NCI-H460 (cell line): ENCODE measurements at places on chromosomes 7 and 10. TPM values are rescaled to one million over a fixed set of nuclear protein-coding genes. Genes with fewer than 3 reads are reported as not detected.
A peak's percentile ranks its signal among the peaks of the same experiment; 100 is the strongest.

DNA sequence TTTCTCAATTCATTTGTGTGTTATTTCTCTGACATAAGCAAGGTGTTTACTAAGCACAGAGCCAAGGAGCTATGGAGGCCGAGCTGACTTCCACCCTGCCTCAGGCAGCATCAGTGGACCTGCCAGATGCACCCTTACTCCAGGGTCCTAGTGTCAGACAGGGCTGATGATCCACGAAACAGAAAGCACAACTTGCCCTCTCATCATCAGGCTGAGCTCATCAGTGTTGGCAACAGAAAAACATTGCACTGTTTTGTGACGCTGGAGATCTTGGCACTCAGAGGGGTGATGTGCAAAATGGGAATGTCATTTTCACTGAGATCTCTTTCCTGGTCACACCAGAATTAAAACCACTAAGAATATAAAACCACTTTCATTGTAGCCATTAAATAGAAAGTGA, 201.8 kb downstream of the GLI3 start:
- DNase-seq = no peak

The ABCB1 gene
- total RNA-seq = 2.6 and 4.5 TPM in 2 replicates

- no peak for DNase-seq
These were observed 10.9 kb downstream of the LIMK1 start for GRCh38 chr7:74094224-74095101.

- no peak for DNase-seq
These were observed 984 bp upstream of the IKZF1 start for GRCh38 chr7:50303335-50304128.

The CFTR gene
- not detected in 2 replicates for total RNA-seq

The DEPP1 gene
- total RNA-seq = 0.64 and 0.89 TPM in 2 replicates

GRCh38 chr10:32378363-32379317, 31.7 kb upstream of the EPC1 start:
- peak; percentile 83 for DNase-seq

- no peak for DNase-seq
These were observed 599.3 kb upstream of the CELF2 start for GRCh38 chr10:10418387-10418786.

GRCh38 chr7:74183142-74183541, 9.0 kb downstream of the EIF4H start:
- no peak for DNase-seq

The GNGT1 gene
- 0.47 and 0.61 TPM in 2 replicates for total RNA-seq

The SAMD9 gene
- 4.8 and 5.2 TPM in 2 replicates for total RNA-seq

GRCh38 chr7:95974108-95974507, 201.8 kb downstream of the DYNC1I1 start:
- no peak for DNase-seq

The FXYD4 gene
- total RNA-seq = 0.50 and 1.8 TPM in 2 replicates

GRCh38 chr10:68647672-68648341, 73.2 kb upstream of the CCAR1 start:
- DNase-seq = no peak

The HKDC1 gene
- total RNA-seq = 5.6 and 7.6 TPM in 2 replicates

- DNase-seq = no peak
These were observed 90.2 kb downstream of the AGMO start for GRCh38 chr7:15471669-15471950.

- DNase-seq = no peak
These were observed 183.1 kb downstream of the CHN2 start for GRCh38 chr7:29377718-29378117.

The HOXA3 gene
- 4.4 and 5.8 TPM in 2 replicates for total RNA-seq

GRCh38 chr10:4512671-4513240, 313.3 kb upstream of the AKR1E2 start:
- DNase-seq = peak; percentile 44

- no peak for DNase-seq
These were observed 87.8 kb upstream of the DKK1 start for GRCh38 chr10:52226197-52226847.

- DNase-seq = no peak
These were observed 892.9 kb downstream of the LRMDA start for GRCh38 chr10:76324283-76324682.

- DNase-seq = no peak
These were observed 90.5 kb downstream of the PLXNA4 start for GRCh38 chr7:132485600-132486273.

The CLEC5A gene
- total RNA-seq = not detected in 2 replicates

GRCh38 chr10:11168423-11169090, 150.9 kb downstream of the CELF2 start:
- DNase-seq = no peak

DNA sequence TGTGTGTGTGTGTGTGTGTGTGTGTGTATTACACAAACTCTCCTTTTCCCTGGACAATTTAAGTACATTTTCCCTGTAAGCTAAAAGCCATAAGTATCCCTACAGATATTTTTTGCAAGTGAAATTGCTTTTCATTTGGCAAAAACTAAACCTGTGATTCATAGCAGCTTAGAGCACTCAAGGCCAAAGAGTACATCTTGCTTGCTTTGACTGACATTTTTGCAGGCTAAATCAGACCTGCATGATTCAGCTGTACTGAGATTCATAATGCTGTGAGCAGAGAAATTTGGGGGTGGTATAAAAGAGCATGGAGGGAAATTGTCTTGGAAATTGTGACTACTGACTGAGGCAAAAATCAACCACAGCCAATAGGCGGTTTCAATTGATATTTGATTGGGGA, 500.4 kb downstream of the GFRA1 start:
- no peak for DNase-seq

- DNase-seq = no peak
These were observed 278.7 kb upstream of the PODXL start for GRCh38 chr7:131835141-131835540.

DNA sequence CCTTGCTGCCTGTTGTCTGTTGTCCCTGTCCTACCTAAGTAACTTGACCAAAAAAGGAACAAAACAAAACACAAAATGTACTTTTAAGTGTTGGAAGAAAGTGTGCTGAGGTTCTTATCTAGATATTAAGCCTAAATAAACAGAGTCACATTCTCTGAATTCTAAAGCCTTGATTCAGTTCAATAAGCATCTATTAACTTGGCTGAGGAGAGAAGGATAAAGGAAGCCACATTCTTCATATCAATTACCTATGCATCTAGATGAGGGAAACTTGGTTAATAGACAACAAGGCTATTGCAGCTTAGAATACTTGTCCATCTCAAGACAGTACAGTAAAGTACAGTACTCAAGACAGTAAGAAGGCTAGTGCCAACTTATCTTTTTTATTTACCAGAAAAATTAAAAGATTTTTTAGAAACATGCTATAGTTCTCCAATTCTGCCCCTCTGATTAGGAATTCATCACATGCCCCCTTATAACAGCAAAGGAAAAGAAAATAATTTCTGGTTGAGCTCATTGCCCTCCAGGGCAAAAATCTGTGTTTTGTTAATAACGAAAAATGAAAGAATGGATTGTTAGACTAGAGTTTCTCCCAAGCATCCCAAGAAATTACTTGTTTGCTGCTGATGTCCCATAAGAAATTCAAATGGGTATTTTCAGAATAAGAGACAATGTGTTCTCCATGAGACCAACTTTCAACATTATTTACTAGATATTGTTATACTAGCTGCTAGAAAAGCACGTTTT, 546.5 kb upstream of the SEMA3D start:
- DNase-seq = no peak

The HGF gene
- not detected in 2 replicates for total RNA-seq

DNA sequence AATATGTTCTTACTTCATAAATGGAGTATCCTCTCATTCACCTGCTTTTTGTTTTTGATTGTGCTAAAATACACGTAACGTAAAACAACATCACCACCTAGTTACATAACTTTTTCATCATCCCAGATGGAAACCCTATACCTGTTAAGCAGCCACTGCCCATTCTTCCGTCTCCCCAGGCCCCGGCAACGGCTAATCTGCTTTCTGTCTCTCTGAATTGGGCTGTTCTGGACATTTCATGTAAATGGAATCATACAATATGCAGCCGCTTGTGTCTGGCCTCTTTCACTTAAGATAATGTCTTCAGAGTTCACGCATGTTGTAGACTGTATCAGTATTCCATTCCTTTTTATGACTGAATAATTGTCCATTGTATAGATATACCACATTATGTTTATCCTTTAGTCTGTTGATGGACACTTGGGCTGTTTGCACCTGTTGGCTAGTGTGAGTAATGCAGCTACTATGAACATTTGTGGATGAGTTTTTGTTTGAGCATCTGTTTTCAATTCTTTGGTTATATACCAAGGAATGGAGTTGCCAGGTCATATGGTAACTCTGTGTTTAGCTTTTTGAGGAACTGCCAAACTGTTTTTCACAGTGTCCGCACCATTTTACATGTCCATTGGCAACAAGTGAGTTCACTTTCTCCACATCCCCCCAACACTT, 14.1 kb upstream of the SUN1 start:
- no peak for DNase-seq

The GDI2 gene
- total RNA-seq = 250 and 279 TPM in 2 replicates

DNA sequence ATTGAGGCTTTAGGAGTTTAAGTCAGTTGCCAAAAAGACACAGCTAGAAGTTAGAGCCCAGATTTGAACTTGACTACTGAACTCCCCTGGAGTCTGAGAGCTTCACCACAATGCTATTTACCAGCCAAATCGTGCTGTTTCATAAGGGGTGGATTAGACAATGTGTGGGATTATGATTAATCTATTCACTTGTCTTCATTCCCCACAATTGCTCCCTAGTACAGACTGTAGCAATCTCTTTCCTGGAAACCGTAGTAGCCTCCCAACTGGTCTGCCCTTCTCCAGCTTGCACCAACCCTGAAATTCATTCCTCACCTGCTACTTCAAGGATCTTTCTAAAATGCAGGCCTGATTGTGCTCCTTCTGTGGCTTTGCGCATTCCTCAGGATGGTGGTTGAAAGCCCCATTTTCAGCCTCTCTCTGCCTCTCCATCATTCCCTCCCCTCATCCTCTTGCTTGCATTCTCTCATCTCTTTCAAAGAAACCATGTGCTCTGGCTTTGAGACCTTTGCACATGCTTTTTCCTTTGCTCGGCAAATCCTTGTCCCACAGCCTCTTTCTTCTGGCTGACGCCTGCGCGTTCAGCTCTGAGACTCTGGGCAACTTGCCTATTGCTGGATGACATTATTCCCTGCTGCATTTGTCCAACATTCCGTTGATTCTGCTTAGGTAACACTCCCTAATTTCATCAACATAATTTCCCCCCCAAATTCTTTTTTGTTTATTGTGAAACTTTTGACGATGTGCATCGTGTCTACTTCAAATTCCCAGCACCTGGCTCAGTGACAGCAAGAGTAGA, 145.1 kb downstream of the ADRA2A start:
- DNase-seq = no peak

- DNase-seq = no peak
These were observed 15.6 kb downstream of the ASB13 start for GRCh38 chr10:5650664-5651387.
